ENCODE measurements at places on chromosomes 13 and 19. TPM values are rescaled to one million over a fixed set of nuclear protein-coding genes. Genes with fewer than 3 reads are reported as not detected.

SLITRK5 gene
- total RNA-seq: 0.38 TPM

TRPC4 gene
- total RNA-seq: not detected

MTUS2 gene
- 0.12 TPM for total RNA-seq

CRYL1 gene
- total RNA-seq: 22.1 TPM

DNA sequence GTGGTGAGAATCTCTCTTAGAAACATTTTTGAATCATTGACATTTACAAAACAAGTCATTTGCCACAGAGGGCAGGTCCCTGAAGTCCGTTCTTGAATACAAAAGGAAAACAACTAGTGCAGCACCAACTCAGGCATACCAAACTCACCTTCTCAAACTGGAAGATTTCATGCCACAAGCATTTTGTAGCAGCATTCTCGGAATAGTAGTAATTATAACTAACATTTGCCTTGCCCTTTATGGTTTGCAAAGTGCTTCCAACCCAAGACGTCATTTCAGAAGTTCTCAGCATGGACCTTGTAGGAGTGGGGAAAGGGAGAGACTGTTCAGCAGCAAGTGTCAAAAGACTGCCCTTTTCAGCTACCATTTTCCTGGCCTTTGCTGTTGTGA, 344.6 kb downstream of the RFC3 start:
- no peaks in the 10 kb centered on the region for H3K4me1 ChIP-seq
- H3K27me3 ChIP-seq: no peaks in the 10 kb centered on the region
- DNase-seq: no peak
- no peak overlapping the region for H3K4me3 ChIP-seq

DNA sequence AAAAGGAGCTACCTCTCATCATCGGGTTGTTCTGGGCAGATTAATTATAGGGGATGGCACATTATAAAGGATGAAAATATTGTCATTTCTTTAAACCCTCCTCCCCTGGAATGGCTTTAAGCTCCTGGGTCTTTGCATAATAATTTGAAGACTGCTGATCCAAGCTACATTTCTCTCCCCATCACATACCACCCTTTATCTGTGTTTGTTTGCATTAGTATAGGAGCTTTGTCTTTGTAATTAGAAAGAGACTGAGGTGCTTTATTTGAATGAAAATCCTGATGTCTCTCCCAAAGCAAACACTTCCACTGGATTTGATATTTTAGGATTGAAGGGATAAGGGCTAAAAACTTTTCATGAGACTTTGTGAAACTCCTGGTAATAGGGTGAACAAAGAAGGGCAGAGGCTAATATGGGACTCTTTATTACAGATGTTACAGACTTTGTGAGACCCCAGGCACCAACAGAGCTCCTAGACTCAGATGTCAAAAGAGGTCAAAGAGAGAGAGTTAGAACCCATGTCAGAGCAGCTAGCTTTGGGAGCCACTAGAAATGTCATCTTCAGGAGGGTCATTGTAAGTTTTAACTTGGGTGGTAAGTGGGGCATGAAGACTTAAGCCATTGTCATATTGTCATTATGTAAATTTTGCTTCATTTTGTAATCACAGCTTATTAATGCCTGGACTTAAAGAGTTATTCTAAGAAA, 75.3 kb upstream of the RXFP2 start:
- no peak for DNase-seq
- no peaks in the 10 kb centered on the region for H3K4me1 ChIP-seq
- H3K4me3 ChIP-seq: no peak overlapping the region

GRCh38 chr13:74278901-74279300, 144.7 kb upstream of the KLF12 start:
- DNase-seq: no peak
- H3K36me3 ChIP-seq: no peaks in the 10 kb centered on the region
- no peak overlapping the region for H3K4me3 ChIP-seq
- no peak overlapping the region for H3K27ac ChIP-seq
- peaks cover 39% of the 10 kb centered on the region for H3K4me1 ChIP-seq

- H3K4me1 ChIP-seq: peaks cover 50% of the 10 kb centered on the region
- H3K4me3 ChIP-seq: no peak overlapping the region
- DNase-seq: peak; percentile 53
- peak overlapping the region; percentile 16 for H3K27ac ChIP-seq
- H3K36me3 ChIP-seq: no peaks in the 10 kb centered on the region
- no peaks in the 10 kb centered on the region for H3K27me3 ChIP-seq
Observed at GRCh38 chr13:23377983-23378632, 55.4 kb downstream of the SACS start.

DNA sequence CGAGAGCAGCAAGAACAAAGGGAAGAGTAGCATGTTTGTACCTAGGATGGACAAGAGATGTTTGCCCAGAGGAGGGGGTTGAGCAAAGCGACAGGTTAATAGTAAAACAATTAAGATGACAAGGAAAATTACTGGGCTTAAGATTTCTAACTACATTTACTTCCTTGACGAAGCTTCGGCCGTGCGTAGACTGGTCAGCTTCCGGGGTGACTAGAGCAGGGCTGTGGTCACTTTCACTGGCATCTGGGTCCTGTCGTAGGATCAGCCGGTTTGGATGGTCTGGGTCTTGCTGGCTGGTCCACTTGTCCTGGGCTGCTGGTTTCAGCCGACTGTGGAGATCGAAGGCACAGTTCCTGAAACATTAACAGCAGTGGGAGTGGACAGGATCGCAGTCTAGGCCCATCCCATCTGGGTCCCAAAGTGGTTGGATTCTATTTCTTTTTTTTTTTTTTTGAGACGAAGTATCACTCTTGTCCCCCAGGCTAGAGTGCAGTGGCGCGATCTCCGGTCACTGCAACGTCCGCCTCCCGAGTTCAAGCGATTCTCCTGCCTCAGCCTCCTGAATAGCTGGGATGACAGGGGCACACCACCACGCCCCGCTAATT, 5.0 kb upstream of the BSG start:
- H3K27me3 ChIP-seq: no peaks in the 10 kb centered on the region
- DNase-seq: no peak
- H3K4me1 ChIP-seq: peaks cover 10% of the 10 kb centered on the region
- H3K36me3 ChIP-seq: no peaks in the 10 kb centered on the region
- H3K27ac ChIP-seq: no peak overlapping the region
